ENCODE measurements at places on chromosomes 4 and X.

DNA sequence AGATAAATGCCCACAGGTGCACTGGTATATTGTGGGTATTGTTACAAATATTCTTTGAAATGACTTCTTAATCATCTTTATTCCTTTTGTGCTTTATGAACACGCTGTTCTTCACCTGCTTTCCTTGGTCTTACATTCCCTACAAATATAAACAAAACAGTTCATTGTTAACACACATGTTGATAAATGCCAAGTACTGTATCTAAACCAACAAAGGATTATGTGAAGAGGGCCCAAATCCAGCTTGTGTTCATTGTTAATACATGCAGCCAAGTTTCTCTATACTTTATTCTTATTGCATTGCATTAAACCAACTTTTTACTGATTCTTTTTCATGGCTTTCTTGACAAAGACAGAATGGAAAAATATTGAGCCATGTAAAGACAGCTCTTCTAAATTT, 42.8 kb downstream of the AREG start:
- no peak for DNase-seq

DNA sequence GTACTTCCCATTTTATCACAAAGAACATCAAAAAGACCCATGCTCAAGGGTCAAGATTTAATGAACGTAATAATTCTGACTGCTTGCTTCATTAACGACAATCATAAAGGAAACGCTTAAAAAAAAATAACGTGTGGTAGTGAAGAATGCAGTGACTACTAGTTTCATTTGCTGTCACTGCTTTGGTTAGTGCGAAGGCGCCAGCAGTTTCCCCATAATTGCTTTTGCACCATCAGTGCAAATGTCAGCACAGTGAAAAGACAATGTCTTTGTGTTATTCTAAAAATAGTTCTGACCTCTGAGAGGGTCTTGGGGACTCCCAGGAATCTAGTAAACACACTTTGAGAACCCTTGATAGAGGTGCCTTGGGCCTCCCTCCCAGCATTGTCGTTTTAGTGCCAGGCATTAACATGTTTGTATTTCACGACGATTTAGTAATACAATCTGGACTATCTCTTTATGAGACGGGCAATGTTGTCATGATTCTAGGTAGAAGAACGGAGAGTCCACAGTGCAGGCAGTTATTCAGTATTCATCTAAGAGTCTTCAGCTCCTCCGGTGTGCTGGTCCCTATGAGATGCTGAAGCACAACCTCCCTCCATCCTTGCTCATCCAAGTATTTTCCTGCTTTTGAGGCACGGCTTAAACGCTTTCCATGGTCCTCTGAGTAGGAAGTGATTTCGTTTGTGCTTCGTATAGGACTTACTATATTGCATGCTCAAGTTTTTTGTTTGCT, 71.0 kb downstream of the AFF1 start:
- peak; percentile 25 for DNase-seq

GRCh38 chr4:123747016-123747415, 350.4 kb downstream of the SPRY1 start:
- DNase-seq = no peak

GRCh38 chr4:102317459-102317858, 27.8 kb downstream of the SLC39A8 start:
- no peak for DNase-seq

DNA sequence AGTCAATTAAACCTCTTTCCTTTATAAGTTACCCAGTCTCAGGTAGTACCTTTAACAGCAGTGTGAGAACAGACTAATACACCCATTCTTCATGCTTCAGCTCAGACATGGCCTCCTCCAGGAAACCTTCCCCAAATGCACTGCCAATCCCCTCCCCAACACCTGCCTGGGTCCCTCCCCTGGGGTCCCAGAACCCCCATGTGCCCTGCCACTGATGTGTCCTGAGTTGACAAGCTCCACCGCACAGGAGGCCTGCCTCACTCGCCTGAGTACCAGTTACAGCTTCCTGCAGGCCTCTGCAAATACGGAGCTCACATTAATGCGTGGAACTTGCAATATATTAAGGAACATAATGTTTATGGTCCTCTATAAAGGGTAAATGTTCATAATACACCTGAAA, 34.9 kb upstream of the CRMP1 start:
- no peak for DNase-seq

GRCh38 chr4:89681219-89681618, 155.7 kb downstream of the SNCA start:
- DNase-seq = no peak

DNA sequence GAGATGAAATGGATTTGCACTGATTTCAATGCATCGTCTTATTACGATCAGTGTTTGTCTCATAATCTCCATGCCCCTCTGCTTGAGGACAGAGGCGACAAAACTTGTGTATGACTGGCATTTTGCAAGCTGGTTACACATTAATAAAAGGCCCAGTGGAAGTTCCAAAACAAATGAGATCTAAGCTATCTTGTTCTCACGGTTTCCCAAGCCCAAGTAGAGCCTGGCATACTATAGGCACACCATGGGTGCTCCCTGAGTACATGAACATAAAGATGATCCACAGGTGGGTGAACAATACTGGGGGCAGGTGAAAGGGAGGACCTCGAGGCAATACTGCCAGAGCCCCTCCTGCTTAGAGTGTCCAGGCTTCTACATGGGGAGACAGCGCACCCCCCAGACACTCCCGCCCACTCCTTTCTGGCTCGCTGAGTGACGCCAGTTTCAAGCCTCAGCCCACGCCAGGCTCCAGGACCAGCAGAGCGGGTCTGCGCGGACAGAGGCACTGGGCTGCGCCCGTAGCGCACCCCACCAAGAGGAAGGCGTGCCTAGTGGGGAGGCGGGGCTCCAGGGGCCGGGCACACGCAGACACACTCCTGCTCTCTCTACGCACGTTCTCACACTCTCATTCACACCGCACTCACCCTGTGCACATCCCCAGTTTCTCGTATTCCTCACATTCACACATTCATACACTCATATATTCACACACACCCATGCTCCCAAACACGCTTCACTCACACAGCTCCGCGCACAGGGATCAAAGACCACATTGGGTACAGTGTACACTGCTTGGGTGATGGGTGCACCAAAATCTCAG, 8.9 kb upstream of the GSX2 start:
- DNase-seq = no peak

GRCh38 chrX:11787564-11787963, 29.5 kb downstream of the MSL3 start:
- DNase-seq = peak; percentile 61

- DNase-seq = no peak
Measured at GRCh38 chrX:102338162-102338561, 91.2 kb downstream of the NXF2 start.

GRCh38 chr4:156941940-156942548, 29.6 kb downstream of the PDGFC start:
- DNase-seq = no peak

- no peak for DNase-seq
Measured at GRCh38 chrX:84974803-84975202, 28.9 kb upstream of the APOOL start.

- peak; percentile 23 for DNase-seq
Measured at GRCh38 chrX:119398974-119399771, at the start of gene SLC25A43. SLC25A43 (plus strand) TSS chrX:119399336; CDS start chrX:119399404, 68 bp downstream.

- DNase-seq = no peak
Measured at GRCh38 chr4:126386512-126386911, 1071.8 kb downstream of the FAT4 start.

DNA sequence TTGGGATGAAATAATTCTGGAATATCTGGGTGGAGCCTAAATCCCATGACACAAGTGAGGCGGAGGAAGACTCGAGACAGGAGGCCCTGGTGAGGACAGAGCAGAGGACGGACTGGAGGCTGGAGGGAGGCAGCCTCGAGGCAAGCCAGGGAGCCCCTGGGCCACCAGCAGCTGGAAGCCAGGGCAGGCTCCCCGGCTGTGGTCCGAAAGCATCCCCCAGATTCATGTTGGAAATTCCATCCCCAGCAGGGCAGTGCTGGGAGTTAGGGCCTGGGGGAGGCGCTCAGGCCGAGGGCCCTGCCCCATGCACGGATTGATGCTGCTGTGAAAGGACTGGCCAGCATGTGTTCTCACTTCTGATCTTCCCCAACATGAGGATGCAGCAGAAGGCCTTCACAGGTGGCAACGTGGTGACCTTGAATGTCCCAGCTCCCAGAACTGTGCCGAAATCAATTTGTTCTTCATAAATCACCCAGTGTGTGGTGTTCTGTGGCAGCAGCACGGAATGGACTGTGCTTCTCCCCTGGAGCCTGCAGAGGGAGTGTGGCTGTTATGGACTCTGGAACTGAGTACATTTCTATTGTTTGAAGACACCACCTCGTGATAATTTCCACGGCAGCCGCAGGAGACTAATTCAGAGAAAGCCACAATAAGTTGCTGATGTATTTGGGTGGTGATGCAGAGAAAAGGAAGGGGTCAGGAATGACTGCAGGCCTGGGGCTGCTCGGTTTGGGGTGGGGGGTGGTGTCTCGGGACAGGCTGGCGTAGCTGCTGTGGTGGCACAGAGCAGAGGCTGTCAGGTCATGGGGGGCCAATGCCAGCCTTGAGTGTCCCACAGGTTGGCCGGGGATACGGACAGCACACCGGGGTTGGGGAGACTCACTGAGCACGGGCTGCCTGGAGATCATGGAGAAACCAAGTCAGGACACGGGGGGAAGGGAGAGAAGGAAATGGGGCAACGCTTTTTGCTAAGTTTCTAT, 56.9 kb downstream of the PCGF3 start:
- no peak for DNase-seq

DNA sequence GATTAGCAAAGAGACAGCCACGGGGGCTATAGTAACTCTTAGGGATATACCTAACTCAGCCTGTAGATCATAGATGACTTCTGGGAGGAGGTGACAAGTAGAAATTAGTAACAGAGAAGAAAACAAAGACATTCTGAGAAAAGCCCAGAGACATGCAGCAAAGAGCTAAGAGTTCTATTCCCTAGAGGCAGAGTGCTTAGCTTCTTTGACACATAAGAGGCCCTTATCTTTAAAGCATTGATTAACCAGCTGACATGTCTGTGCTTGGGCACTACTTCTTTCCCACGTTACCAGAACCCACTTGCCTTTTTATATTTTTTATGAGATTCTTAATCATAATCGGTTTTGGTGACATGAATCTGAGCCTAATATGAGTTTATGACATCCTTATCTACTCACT, 179.5 kb downstream of the GABRB1 start:
- no peak for DNase-seq
